ENCODE measurements at places on chromosomes 11 and 22.
A peak's percentile ranks its signal among the peaks of the same experiment; 100 is the strongest.

DNA sequence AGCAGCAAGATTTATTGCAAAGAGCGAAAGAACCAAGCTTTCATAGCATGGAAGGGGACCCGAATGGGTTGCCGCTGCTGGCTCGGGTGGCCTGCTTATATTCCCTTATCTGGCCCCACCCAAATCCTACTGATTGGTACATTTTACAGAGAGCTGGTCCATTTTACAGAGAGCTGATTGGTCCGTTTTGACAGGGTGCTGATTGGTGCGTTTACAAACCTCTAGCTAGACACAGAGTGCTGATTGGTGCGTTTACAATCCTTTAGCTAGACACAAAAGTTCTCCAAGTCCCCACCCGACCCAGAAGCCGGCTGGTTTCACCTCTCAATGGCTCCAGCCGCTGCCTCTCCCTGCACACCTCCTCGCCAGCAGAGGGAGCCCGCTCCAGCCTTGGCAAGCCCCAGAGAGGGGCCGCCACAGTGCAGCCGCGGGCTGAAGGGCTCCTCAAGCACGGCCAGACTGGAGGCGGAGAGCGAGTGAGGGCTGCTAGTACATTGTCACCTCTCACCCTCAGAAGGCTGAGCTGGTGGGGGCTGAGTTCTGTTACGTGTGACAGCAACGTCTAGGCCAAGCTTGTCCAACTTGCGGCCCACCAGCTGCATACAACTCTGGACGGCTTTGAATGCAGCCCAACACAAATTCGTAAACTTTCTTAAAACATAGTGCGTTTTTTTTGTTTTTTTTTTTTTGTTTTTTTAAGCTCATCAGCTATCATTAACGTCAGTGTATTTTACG lies 8.7 kb downstream of the PTH start:
- no peak for DNase-seq

- DNase-seq, result peak; percentile 6
These were observed 162.5 kb downstream of the CEP164 start for GRCh38 chr11:117489999-117490679.

DNA sequence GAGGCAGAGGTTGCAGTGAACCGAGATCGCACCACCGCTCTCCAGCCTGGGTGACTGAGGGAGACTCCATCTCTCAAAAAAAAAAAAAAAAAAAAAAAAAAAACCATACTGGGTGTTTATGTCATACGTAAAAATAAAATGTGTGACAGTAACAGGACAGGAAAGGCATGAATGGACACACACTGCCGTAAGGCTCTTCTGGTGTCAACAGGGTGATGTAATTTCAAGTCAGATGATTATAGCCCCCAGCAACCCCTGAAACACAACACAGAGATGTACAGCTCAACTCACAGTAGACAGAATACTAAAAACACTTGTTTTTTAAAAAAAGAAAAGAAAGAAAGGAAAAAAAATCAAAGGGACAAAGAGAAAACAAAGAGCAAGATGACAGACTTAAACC lies 22.2 kb downstream of the SBF1 start:
- no peak for DNase-seq

DNA sequence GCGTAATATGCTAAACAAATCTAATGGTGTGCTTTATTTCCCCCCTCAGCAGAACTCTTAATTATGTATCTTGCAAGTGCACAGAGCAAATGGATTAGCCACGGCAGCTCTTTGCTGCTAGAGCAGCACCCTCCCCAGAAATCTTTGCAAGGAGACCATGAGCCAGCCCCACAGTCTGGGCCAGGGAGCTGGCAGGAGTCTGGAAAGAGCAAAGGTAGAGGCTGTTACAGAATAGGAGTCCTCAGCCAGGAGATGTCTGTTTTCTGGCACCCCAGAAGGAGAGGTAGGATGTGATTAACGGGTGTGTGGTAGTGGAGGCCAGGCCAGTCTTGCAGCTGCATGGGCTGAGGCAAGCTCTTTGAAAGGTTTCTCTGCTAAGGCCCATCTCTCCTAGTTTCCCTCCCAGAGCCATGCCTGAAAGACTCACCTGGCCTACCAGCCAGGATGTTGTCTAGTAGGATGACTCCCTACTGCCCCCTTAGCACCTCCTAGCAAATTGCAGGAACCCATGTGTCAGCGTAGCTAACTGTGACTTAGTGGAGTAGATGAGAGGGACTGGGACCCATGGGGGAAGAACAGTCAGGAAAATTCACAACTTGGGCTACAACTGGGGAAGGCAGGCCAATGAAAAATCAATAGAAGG lies 557.2 kb downstream of the BUD13 start:
- DNase-seq, result no peak

DNA sequence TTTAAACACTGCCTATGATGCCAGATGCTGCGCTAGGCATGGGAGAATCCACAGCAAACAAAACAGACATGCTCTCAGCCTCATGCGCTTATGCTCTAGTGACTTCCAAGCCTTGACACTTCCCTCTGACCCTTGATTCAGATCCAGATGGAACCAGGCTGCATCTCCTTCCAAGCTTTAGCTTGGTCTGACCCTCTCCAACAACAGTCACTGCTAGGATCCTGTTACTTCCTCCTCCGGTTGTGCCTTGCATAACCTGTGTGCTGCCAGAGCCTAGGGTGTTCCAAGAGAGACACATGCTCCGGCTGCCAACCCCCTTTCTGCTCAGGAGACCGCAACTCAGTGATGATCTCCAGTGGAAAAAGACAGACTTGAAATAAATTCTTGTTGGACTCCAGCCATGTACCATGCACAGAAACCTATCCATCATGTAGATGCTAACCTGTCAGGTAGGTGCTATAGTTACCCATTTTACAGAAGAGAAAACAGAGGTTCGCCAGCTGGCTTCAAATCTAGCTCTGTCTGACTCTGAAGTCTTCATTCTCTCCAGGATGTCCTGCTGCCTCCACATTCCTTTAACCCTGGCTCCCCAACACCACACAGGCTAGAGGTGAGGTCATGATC lies 136.3 kb upstream of the TEAD1 start:
- no peak for DNase-seq

DNA sequence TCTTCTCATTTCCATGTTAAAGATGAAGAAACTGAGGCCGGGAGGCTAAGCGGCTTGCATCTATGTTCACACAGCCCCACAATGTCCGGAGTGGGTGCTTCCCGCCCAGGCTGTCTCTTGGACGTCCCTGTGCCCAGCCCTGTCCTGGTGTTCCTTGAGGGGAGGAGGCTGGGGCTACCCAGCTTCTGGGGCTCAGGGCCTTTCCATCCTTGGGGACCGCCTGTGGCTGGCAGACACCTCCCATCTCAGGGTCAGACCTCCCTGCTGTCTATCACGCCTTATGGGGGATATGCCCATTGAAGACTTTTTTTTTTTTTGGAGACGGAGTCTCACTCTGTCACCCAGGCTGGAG lies 95.5 kb downstream of the WNT7B start:
- no peak for DNase-seq
